Adrenal gland (tissue), 19 donors: ENCODE measurements at places on chromosomes 2 and 18. TPM values are rescaled to one million over a fixed set of nuclear protein-coding genes. Genes with fewer than 3 reads are reported as not detected.

- H3K4me3 ChIP-seq = no peak overlapping the region
- no peaks in the 10 kb centered on the region for H3K4me1 ChIP-seq
- H3K27me3 ChIP-seq = no peaks in the 10 kb centered on the region
- H3K27ac ChIP-seq = no peak overlapping the region
- no peaks in the 10 kb centered on the region for H3K36me3 ChIP-seq
These were observed 22.2 kb upstream of the EPC2 start for GRCh38 chr2:148622366-148622765.

- no peaks in the 10 kb centered on the region for H3K4me1 ChIP-seq
- H3K27ac ChIP-seq = no peak overlapping the region
- peaks cover 6% of the 10 kb centered on the region for H3K27me3 ChIP-seq
- no peak overlapping the region for H3K4me3 ChIP-seq
These were observed 80.6 kb upstream of the DOCK10 start for GRCh38 chr2:225122583-225123486.

- no peak overlapping the region for H3K4me3 ChIP-seq
- H3K27ac ChIP-seq = no peak overlapping the region
- H3K4me1 ChIP-seq = no peaks in the 10 kb centered on the region
These were observed 596.1 kb upstream of the KLHL29 start for GRCh38 chr2:22788749-22789327.

DNA sequence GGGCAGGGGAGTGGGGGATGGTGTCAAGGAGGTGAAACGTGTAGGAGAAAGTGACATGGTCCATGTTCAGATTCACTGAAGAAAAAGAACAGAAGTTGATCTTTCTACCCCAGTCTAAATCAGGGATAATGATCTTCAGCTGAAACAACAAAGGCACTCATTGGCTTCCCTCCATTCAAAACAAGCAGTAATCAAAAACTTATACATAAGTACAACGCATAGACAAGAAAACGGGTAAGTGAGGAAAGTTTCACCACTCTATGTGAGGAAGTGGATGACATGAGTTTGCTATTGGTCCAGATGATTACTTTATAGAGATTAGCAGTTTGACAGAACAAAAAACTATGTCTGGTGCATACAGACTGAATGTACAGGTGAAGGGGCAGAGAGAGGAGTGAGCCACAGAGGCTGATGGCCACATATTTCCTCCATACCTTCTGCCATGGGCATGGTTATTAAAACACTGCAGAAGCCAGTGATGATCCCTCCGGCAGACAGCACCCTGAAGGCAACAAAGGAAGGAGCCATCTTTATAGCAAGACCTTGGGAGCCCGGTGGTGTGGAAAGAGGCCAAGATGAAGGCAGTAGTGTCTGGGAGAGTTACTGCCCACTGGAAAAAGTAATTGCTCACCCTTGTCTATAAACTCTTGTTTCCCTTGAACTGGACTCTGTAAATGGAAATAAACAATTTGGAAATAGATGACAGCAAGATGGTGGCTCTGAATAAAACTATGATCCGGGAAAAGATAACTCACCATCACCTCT lies 57.7 kb downstream of the SLC25A12 start:
- peaks cover 46% of the 10 kb centered on the region for H3K36me3 ChIP-seq
- DNase-seq = no peak
- no peaks in the 10 kb centered on the region for H3K27me3 ChIP-seq
- H3K4me3 ChIP-seq = no peak overlapping the region
- no peak overlapping the region for H3K27ac ChIP-seq

The LOXL3 gene
- 12.1 TPM for total RNA-seq

The SLC9A2 gene
- total RNA-seq = not detected

The MOCOS gene
- total RNA-seq = 17.0 TPM
